Transverse colon (tissue), 4 donors: ENCODE measurements at places on chromosomes 16 and 17. TPM values are rescaled to one million over a fixed set of nuclear protein-coding genes. Genes with fewer than 3 reads are reported as not detected.
A peak's percentile ranks its signal among the peaks of the same experiment; 100 is the strongest.

Gene NPIPB13
- 6.4 TPM for total RNA-seq

Gene KRTAP1-5
- total RNA-seq: not detected

DNA sequence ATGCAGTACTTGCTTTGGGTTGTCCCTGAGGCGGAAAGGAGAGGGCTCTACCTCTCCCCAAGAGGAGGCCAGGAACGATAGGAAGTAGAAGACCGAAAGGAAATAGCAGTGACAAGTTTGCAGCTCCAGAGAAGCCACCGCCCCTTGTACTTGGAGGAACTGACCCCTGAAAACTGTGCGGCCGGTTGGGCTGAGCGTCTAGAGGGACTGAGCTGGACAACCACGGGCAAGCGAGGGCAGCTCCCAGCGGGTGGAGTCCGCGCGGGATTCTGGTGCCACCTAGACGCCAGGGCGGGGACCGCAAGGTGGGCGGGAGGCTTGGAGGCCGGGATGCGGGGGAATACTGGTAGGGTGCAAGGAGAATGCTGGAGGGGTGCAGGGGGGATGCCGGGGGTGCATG lies 1.3 kb upstream of the SLC6A4 start:
- DNase-seq: peak; percentile 66

Gene CD300LG
- total RNA-seq: 0.55 TPM

DNA sequence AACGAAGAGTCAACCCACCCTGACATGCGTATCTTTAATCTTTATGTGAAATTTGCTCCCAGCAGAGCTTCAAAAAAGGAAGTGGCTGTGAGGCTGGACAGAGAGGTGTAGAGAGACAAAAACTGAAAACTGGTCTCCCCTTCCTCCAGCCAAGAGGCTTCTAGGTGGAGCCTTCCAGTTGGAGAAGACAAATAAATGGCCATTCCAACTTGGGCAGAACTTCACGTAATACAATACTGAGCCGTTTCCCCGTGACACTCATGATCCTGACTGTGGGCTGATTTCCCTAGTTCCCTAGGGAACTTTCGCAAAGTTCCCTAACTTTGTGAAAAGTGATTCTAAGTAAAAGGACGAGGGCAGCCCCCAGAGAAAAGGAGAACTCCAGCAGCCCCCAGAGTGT lies 78.8 kb downstream of the ZFHX3 start:
- no peak for DNase-seq

Gene KRTAP2-2
- total RNA-seq: not detected

Gene DYNLL2
- 12.3 TPM for total RNA-seq

DNA sequence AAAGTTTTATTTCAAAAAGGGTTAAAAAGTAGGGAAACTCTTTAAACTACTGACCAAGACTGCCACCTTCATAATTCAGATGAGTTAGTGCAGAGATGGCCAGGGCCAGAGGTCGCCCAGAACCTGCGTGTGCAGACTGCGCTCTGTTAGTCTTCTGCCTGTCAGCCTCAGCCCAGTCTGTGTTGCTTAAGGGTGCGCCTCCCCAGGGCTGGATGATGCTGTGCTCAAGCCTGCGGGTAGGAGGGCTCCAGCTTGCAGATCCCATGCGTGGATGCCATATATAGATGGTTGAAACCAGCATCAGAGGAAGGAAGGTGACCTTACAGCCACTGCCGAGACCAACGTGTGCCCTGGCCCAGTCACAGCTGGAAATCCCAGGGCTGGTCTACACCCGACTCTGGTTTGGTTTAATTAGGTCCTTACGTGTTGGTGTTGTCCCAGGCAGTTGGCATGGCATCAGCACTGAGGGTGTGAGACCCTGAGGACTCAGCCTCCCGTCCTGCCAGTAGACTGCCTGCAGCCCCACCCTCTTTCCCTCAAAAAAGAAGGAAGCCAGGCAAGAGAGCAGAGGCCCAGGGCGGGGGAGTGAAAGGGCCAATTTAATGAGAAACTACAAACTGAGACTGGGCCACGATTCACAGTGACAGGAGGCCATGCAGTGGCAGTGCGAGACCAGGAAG lies 27.7 kb downstream of the CDIP1 start:
- no peak for DNase-seq

Gene TBC1D3G
- total RNA-seq: 5.6 TPM

Gene KRTAP9-2
- total RNA-seq: not detected

DNA sequence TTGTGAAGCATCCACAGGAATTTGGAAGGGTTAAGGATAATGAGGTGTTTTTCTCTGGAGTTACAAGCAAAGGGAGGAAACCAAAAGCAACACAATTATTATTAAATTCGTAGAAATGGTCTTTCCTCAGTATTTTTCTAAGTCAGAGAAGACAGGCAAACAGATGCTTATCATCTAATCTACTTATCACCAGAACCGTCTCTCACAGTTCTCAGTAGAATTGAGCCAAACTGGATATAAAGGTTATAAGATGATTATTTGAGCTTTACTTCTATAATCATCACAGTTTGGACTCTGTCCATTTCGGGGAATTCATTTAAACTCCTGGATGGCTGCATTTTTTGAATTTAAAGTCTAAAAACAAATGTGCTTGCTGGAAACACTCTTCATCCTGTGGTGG lies 245.0 kb downstream of the KCNJ2 start:
- DNase-seq: no peak

- no peak for DNase-seq
These were observed 297.1 kb upstream of the KIF2B start for GRCh38 chr17:53525590-53525989.

GRCh38 chr17:65533056-65533745 lies 28.2 kb downstream of the AXIN2 start:
- no peak for DNase-seq

- no peak for DNase-seq
These were observed 10.2 kb upstream of the FOXF1 start for GRCh38 chr16:86499889-86500707.

GRCh38 chr17:4610162-4610561 lies 25.8 kb downstream of the SMTNL2 start:
- DNase-seq: no peak

Gene OR1D2
- not detected for total RNA-seq

Gene KRT24
- total RNA-seq: not detected

DNA sequence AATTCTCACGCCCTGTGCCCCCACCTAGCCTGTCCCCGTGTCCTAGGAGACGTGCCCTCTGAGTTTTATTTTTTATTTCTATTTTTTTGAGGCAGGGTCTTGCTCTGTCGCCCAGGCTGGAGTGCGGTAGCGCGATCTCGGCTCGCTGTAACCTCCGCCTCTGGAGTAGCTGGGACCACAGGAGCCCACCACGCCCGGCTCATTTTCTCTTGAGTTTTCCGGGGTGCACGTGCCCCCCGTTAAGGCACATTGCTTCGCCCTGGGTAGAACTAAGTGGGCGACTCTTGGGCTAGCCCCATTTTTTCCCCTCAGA lies 655 bp upstream of the KLHDC4 start:
- DNase-seq: no peak

DNA sequence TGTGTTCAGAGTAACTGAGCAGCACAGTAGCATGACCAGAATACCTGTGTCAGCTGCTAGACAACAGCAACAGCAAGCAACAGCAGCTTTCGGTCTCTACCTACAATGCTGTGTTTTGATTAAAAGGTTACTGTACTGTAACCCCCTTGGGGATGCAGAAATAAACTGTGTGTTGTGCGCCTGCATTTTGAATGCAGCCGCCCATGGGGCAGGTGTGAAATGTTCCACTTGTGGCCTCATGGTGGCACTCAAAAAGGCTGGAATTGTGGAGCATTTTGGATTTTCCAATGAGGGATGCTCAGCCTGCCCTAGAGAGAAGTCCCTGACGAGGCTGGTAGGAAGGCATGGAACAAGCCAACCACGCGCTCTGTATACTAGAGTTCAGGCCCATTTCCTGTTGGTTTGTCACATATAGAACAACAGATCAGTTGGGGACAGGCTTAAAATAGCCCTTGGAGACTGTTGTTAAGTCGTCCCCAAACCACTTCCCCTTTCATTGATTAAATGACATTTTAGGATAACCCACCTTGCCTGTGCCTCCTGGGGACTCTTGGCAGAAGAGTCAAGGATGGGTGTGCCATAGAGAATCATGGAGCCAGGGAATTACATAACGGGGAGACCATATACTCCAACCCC lies 27.1 kb downstream of the SCPEP1 start:
- DNase-seq: peak; percentile 35

DNA sequence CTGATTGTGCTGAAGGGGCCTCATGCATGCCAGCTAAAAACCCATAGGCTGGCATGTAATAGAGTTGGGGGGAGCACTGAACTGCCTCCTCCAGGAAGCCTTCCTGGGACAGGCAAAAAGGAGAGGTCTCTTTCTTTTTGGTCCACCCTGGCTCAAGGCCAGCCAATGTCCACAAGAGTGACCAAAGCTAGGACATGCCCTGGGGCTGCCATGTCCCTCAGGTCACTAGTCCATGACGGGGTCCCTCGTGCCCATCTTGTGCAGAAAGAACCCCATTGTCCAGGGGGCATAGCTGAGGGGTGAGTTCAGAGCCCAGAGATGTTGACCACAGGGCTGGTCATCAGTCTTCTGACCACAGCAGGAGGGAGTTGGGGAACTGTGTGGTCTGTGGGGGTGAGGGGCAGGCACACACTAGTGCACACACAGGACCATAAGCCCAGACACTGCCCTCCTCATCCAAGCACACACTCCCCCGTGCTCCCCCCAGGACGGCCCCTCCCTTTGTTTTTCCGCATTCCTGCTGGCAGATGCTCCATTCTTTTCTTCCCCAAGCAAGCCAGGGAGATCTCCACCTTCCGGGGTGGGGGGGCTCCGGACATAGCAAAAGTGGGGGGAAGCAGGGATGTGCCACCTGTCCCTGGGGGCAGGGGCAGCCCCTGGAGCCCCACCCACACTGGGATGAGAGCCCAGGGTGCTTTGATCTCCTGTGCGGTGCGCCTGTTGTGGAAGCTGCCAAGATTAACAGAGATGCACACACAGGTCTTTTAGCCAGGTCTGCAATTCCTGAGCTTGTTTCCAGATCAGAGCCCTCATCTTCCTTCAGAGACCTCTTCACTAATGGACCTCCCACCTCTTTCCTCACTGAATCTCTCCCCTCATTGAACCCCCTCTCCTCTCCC lies 25.2 kb upstream of the PHB1 start:
- DNase-seq: no peak

- DNase-seq: no peak
These were observed 4.6 kb upstream of the NACA2 start for GRCh38 chr17:61595418-61596186.

GRCh38 chr17:72053036-72053435 lies 67.8 kb upstream of the SOX9 start:
- DNase-seq: no peak

DNA sequence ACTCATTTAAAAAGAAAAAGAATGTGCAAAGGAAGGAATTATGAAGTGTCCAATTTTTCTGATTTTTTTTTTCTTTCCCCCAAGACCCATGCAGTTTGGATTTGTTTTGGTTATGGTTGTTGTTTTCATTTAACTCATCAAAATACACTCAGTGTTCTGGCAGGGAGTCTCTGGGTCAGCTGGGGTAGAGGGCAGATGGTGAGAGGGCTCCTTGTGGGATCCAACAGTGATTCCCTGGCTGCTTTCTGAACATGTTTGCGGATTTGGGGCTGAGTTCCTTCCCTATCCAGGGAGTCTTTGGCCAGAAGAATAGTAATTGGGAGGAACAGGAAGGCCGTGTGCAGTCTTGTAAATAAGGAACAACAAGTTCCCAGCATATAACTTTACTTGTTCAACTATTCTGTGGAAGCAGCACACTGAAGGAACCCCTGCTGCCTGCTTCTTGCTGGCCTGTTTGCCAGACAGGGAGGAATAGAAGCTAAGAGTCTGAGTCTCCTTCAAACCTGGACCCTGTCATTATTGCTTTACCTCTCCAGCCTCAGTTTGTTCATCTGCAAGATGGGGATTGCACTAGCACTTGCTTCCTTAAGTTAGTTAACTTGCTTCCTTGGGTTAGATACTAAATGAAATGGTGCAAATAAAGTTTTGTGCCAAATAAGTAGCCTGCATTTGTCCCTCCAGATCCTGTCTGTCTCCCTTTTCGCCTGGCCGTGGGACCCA lies 32.1 kb downstream of the C17orf67 start:
- DNase-seq: no peak

Gene ADORA2B
- total RNA-seq: 41.4 TPM

- DNase-seq: peak; percentile 19
These were observed 1.7 kb downstream of the RPRML start for GRCh38 chr17:46977348-46977747.

Gene MED9
- total RNA-seq: 15.0 TPM

Gene SPAG5
- total RNA-seq: 13.7 TPM

DNA sequence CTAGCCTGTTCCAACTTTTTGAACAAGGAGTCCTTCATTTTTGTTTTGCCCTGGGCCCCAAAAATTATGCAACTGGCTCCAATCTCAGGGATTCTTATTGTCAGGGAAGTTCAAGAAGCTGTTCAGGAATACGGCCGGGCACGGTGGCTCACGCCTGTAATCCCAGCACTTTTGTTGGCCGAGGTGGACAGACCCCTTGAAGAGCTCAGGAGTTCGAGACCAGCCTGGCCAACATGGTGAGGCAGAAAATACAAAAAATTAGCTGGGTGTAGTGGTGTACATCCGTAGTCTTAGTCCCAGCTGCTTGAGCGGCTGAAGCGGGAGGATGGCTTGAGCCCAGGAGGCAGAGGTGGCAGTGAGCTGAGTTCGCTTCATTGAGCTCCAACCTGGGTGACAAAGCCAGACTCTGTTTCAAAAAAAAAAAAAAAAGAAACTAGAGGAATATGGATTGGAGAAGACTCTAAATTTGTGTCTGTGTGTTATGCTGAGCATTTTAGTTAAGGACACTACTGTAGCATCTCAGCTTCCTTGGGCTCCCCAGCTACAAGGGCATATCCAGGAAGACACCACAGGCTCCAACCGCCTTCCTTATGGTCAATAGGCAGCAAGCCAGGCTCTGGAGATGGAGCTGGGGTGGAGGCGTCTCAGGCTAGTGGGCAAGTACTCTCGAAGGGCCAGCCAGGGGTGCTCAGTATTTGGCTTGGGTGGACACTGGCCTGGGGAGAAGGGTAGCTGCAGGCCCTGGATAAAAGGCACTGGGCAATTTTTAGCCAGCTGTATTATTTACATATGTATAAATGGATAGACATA lies 56.8 kb upstream of the CREBBP start:
- DNase-seq: no peak

GRCh38 chr17:79412886-79413390 lies 197.9 kb downstream of the RBFOX3 start:
- DNase-seq: no peak
